MCF 10A (cell line): ENCODE measurements at places on chromosomes 12 and 14.

DNA sequence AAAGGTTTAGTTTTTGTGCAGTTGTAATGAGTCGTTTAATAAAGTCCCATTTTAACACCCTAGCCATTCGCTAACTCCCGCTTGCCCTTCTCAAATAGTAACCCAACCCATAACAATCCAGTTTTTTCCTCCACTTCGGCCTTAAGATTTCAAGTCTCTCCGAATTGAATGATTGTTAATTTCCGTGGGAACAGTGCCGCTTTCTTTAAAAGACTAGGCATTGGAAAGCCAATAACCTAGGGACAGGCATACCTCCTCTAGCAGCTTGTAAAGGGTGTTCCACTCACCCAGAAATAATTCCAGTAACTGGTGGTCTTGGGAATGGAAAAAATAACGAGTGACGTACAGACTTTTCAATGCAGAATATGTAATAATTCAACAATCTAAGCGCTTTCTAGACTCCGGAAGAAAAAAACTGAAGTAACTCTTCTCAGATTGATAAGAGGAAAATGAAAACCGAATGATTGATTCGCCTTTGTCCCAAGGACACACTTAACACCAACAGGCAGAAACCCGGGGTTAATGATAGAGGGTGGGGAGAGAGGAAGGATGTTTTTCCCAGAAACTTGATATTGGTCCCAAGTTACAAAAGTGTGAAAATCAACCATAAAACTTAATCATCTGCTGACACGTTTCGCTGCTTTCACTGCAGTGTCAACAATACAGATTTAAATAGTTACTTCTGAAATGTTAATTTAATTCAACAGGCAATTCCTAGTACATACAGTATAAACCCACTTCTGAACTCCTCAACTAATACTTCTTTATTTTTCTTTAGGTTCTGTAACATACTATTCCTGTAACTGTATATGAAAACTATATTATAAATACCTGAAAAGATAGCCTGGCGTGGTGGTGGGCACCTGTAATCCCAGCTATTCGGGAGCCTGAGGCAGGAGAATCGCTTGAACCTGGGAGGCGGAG is 1.0 kb upstream of the SINHCAF start:
- no peak for DNase-seq

GRCh38 chr12:127014079-127014478 is 1252.9 kb upstream of the TMEM132C start:
- no peak for DNase-seq

DNA sequence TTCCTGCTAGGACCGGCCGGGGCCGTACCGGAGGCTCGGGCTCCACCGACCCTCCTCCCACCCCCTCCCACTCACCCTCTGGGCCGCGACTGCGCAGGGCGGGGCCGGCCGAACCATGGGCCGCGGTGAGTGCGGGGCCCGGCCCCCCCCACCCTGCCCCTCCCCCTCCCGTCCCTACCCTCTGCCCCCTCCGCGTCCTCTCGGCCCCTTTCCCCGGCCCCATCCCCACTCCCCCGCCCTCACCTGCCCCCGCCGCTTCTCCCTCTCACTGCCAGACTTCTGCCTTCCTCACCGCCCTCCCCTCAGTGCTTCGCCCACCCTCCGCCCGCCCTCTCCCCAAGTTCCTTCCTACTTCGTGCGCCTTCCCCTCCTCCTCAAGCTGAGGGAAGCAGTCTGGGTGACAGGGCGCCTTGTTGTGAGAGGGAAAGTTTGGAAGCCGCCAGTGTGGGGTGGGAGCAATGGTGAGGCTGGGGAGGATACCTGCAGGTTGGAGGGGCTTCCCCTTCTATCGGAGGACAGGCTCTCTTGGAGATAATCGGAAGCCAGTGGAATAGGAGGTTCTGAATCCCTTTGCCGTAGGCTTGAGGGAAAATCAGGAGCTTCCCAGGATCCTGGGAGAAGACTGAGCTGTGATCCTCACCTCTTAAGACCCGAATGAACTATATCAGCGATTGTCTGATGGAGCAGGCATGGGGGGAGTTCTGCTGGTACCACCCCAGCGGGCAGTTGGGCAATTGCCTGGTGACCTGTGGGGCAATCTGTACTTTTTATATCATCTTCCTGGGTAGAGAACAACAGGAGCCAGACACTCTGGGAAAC is 472 bp downstream of the MBD6 start:
- DNase-seq: peak; percentile 34

GRCh38 chr12:45244561-45245343 is 28.9 kb downstream of the ANO6 start:
- peak; percentile 77 for DNase-seq

DNA sequence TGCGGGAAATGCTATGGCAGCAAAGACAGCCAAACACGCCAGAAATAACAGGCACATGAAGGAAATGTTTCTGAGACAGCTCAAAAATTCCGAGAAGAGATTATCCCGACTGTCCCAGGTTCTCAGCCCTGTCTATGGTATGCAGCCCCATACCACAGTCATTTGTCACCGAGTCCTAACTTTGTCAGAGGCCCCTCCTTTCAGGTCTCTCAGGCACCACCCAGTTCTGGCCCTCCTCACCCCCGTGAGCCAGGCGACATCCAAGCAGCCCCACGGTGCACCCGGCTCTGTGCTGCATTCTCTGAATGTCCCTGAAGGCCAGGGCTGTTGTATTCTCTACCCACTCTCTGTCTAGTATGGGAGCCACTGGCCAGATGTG is 24.0 kb downstream of the SSH1 start:
- peak; percentile 75 for DNase-seq

- DNase-seq: no peak
These were observed 33.8 kb upstream of the DUSP6 start for GRCh38 chr12:89386138-89386537.

GRCh38 chr12:120290609-120291305 is 946 bp downstream of the RNU4-2 start:
- peak; percentile 23 for DNase-seq

DNA sequence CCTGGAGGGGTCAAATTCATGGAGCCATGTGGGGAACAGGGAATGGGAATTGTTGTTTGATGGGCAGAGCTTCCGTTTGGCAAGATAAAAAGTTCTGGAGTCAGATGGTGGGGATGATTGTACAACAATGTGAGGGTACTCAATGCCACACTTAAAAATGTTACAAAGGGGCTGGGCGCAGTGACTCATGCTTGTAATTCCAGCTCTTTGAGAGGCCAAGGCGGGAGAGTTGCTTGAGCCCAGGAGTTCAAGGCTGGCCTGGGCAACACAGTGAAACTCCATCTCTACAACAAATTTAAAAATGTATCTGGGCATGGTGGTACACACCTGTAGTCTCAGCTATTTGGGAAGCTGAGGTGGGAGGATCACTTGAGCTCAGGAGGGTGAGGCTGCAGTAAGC is 66.0 kb upstream of the DIO3 start:
- no peak for DNase-seq

DNA sequence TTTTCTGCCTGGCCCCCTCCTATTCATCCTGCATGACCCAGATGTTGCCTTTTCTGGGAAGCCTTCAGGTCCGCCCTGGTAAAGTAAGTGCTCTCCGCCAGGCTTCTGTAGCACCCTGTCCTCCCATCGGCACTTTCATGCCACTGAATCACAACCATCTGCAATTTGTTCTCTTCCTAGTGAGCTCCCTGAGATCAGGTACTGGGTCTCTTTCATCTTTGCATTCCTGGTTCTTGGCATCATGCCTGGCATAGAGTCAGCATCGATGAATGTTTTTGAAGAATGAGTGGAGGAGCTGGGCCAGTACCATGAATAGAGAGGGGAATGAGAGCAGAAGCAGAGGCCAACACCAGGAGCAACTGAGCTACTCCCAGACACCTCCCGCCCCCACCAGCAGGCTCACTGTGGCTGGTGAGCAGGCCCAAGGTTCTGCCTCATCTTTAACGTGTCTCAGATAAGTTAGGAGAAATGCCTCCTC is 13.1 kb downstream of the ZDHHC22 start:
- peak; percentile 51 for DNase-seq

DNA sequence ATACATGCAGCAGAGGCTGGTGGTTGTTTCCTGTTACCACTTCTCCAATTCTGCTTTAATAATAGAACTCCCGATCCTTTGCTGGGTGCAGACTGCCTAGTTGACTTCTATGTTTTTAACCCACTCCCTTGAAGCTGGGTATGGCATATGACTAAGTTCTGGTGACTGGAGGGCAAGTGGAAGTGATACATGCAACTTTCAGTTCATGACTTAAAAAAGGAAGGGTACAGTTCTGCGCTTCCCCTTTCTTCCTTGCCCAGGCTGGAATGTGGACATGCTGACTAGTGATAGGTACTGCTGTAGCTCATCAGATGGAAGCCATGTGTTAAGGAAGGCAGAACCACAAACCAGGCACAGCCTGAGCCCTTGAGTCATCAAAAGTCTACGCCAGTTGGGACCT is 2.4 kb upstream of the A2M start:
- DNase-seq: no peak

DNA sequence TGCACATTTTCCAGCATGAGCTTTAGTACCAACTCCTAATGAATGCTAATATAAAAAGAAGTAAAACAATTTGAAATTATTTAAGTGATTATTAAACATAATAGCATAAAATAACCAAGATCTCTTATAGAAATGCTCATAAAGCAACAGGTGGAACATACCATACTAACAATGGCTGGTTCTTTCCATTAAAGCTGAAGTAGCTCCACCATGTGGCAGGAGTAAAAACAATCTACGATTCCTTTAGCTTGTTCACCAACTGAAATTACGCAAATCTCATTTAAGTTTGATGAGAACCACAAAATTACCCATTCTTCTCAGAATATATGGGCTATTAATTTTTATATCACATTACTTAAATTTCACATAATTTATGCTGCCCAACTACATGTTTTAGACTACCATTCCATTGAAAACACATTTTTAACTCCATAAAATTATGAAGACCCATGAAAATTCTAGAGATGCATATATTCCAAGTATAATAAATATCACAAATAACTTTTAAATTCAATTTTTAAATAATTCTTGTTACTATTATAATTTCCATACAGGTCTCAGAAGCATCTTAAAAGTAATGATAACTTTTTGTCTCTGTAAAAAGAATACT is 213.6 kb downstream of the DAD1 start:
- DNase-seq: peak; percentile 63

- DNase-seq: peak; percentile 68
These were observed 171.2 kb downstream of the TTC8 start for GRCh38 chr14:88995437-88996198.

DNA sequence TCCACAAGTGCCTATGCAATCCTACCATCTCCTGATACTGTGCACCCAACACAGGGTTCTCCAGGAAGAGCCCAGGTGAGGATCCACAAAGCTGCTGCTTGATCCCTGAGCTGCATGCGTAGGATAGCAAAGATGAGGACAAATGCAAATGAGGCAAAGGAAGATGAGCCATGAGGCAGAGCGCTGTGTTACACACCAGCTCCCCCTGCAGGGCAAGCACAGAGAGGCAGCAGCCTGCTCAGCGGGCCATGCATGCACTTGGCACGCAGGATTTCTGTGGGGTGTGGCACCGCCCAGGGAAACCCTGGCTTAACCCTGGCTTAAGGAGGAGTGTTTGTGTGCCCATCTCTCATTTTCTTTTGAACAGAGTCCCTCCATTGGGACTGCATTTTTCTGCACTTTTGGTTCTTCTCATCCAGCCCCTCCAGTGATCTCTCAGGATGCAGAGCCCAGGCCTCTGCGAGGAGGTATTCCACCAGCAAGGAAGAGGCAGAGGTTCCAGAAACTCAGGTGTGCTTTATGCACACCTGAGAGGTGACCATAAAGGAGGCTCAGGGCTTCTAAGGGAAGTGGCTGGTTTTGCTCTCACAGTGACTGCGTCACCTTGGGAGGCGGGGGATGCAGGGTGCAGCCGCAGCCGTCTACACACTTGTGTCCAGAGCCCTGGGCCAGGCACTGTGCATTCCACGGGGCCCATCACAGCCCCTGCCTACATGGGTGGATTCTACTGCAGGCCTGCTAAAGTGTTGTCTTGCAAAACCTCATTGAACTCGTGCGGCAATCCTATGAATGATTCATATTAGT is 973.3 kb upstream of the TMEM132C start:
- DNase-seq: peak; percentile 83

DNA sequence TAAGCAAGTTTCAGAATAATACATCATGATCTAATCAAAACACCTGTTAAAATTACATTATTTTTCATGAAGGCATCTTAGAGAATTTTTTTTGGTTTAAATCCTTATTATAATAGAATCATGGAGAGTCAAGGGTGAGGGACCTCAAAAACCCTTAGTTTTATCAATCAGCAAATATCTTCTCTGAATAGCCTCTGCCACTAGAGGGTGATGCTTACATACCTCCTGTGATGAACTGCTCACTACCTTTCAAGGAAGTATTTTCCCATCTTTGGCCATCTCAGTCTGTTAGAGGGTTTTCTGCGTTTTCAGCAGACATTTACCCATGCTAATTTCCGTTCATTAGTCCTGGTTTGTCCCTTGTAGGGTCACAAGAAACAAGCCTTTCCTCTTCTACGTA is 200.2 kb downstream of the TRHDE start:
- DNase-seq: peak; percentile 4
